ENCODE measurements at places on chromosomes 13 and 19.

DNA sequence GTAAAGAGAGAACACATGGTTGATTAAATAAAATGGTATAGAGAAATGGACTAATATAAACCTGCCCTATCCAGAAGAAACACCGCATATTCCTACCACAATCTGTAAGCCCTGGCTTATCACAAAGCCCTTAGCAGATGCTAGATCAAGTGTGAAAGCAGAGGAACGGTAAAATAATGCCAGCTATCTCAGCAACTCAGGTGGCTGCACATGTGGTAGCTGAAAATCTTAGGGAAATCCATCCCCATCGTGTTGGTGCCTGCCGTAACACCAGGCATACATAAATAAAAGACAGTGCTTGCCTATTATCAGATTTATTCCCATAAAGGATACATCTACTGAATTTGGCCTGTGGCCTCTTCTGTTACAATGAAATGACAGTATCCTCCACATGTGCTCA is 304.1 kb upstream of the MAB21L1 start:
- DNase-seq: no peak

GRCh38 chr13:100336795-100337516 is 248.1 kb downstream of the PCCA start:
- DNase-seq: no peak

DNA sequence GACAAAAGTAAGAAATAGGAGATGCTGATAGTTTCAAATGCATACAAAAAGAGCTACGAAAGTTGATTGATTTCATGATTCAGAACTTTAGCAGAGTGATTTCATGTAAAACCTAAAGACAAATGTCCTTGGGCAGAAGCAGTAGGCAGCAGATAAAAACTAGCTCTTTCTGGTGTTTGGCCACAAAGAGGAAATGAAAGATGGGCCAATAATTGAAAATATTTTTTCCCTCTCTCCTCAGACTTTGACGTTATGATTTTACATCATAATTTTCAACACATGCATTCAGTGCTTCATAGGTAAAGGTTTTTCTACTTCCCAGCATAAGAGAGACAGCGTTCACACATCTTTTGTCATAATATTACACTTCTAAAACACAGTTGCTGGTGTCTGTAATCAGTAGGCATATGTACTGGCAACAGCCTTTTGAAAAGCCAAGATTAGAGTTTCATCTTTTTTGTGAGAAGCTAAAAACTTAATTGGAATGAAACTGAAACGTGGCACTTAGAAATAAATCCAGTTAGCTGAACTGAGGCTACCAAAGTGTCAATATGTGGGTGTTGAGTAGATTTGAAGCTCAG is 9.3 kb downstream of the SCEL start:
- no peak for DNase-seq

GRCh38 chr13:71789693-71790329 is 77.2 kb downstream of the DACH1 start:
- no peak for DNase-seq
